ENCODE measurements at places on chromosomes 12 and 14.

GRCh38 chr12:31989571-31990362, 30.6 kb downstream of the RESF1 start:
- DNase-seq, result no peak

- no peak for DNase-seq
Measured at GRCh38 chr14:61746881-61747280, 15.3 kb upstream of the SNAPC1 start.

DNA sequence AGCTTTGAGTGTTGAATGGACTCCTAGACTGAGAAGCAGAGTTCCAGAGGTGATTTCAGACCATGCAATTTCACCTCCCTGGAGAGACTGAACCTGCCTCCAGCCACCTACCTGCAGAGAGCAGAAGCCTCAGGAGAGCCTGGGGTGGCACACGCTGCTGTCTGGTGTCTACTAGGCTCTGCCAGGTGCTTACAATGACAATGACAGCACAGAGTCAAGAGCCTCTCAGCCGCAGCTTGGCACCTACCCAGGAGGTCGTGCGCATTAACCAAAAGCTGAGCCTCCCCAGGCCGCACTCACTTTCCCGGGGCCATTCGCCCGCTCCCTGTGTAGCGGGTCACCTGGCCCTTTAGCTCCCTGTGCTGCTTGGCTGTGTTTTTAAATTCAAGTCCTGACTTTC, 63.2 kb downstream of the TESC start:
- DNase-seq, result no peak

DNA sequence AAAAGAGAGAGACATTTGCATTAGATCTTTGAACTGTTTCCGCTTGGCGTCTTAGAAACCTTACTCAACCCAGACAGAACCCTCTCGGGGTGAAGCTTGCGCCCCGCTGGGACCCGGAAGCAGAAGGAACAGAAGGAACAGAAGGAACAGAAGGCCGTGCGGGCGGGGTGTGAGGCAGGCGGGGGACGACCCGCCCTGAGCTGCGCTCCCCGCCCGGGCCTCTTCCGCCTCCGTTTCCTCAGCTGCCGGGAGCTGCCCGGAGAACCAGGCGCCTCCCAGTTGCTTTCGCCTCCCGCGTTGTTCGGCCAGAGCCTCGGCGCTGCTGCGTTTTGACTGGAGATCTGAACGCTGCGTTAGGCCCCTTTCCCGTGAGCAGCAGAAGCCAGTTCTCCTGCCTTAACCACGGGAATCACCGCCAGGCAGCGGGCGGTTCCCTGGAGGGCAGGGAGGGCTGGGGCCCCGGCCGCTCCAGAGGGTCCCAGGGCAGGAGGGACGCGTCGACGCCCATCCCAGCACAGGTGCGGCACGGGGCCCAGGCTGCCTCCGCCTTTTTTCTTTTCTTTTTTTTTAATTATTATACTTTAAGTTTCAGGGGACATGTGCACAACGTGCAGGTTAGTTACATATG, 19.3 kb upstream of the MMP17 start:
- DNase-seq, result no peak

DNA sequence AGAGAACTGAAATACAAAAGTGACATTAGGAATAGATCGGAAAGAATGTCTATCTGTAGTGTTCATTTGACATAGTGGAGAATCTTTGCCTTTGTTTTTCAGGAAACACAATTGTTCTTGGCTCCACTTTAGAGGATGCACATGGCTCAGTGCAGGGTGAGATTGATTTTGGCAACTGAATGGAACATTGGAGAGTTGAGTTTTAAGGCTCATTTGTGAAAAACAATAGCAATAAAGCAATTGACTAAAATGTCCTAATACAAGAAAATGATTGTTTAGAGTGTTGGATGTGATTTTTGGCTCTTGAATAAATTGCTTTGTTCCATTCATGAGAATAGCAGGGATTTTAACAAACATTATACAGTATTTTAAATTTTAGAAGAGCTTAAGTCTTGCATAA, 116.4 kb downstream of the SLC38A1 start:
- DNase-seq, result no peak

- DNase-seq, result no peak
Measured at GRCh38 chr14:31291210-31291609, 83.6 kb upstream of the HECTD1 start.

DNA sequence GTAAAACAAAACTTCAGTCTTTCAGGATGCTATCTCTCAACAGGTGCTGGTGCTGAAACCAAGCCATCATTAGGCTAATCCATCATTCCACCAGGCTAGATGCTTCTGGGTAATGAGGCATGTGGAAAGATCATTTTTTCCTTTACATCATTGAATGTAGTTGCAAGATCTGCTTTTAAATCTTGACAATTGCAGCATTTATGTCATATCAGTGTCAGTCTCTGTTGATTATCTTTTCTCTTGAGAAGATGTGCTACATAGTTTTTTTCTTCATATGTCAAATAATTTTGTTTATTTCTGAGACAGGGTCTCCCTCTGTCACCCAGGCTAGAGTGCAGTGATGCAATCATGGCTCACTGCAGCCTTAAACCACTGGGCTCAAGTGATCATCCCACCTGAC, 16.2 kb upstream of the EXD2 start:
- DNase-seq, result no peak

- DNase-seq, result no peak
Measured at GRCh38 chr12:49109641-49110463, 795 bp downstream of the LMBR1L start.

DNA sequence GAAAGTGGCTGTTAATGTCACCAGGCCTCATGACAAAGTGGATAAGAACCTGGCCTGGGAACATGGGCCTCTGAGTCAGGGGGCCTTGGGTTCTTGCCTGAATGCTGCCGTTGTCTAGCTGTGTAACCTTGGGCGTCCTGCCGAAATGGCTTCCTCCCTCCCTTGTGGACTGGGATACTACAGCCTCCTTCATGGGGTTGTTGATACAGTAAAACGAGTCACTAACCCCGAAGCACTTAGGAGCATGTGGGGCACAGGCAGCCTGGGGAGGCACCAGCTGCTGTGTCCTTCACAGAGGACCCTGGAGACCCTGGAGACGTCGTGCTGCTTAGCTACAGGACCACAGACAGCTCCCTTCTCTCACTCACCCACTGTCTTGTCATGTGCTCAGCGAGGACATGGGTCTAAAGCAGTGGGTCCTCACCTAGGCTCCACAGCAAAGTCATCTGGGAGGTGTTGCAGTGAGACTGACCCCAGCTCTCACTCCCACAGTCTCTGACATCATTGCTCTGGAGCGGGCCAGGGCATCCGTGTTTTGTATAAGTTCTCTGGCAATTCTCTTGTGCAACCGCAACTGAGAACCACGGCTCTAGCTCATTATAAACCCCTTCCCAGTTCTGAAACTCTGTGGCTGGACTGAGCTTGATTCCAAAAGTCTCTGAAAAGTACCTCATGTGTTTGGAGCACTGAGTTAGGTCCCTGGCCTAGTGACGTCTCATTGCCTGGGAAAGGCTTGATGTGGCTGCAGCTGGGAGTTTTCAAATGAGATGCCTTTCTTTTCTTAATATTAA, 42.1 kb downstream of the SERPINA3 start:
- DNase-seq, result no peak

GRCh38 chr12:92156704-92157395, 11.2 kb upstream of the BTG1 start:
- no peak for DNase-seq

DNA sequence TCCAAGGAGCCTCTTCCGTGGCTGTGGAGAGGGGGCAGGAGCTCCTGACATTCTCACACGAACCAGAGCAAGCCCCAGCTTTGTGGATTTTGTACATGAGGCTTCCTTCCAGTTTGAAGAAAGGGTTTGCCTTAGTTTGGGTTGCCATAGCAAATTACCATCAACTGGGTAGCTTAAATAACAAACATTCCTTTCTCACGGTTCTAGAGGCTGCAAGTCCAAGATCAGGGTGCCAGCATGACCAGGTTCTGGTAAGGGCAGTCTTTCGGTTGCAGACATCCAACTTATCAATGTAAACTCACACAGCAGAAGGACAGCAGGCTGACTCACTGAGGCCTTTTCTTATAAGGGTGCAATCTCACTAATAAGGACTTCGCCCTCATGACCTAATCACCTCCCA, 25.9 kb upstream of the STAB2 start:
- DNase-seq, result no peak

GRCh38 chr12:6951551-6952120, 480 bp downstream of the PTPN6 start:
- no peak for DNase-seq

GRCh38 chr12:7981446-7981845, 45.5 kb upstream of the SLC2A3 start:
- no peak for DNase-seq

- DNase-seq, result no peak
Measured at GRCh38 chr12:28909291-28909690, 239.8 kb upstream of the FAR2 start.

DNA sequence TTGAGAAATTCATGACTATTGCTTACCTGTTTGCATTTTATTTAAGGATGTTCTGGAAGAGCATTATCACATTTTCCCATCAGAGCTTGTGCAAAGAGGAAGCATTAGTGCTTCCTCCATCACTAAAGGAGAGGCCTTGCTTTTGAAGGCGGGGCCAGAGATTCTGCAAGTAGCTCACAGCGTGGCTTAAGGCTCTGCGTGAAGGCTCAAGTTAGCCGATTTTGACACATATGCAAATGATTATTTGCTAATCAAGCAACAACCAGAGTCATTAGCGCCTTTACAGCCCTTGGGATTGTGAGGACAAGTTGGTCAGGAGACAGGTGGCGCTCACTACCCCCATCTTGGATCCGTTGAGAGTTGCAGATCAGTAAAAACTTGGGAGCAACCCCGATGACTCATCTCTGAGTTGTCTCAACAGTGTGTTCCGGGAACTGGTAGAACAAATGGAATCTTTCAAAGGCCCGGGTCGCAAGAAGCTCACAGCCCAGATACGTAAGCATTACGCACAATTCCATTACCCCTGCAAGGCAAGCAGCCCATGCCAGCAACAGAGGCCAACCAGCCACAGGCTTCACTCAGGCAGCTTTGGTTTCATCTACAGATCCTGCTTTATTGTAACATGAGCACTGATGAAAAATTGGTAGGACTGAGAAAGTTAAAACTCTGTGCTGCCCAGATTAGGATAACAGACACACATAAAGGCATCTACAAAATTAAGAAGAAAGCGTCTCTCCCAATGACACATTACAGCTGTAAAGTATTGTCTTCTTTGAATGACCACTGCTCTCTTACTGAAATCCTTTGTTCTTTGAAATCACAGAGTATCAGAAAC, 34.9 kb upstream of the SPTSSA start:
- DNase-seq, result no peak

DNA sequence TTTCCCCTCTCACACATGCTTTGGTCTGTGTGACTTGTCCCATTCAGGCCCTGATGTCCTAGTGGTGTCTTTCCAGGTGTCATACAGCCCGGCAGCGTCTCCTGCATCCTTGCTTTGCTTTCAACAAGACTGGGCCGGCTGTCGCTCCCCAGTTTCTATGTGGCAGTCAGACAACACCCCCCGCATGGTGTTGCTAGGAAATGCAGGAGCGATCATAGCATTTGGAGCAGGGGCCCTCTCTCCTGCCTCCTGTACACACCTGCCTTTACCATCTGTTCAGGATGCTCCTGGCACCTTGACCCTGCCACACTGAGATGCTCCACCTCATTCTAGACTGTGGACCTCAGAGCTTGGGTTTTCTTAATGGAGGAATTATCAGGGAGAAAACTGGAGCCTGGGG, 29.5 kb downstream of the CACNA1C start:
- no peak for DNase-seq

- no peak for DNase-seq
Measured at GRCh38 chr12:114238808-114239207, 167.1 kb downstream of the TBX5 start.

- no peak for DNase-seq
Measured at GRCh38 chr14:52485350-52485960, 66.8 kb downstream of the TXNDC16 start.

- DNase-seq, result no peak
Measured at GRCh38 chr12:113007166-113007565, 28.8 kb downstream of the OAS2 start.

GRCh38 chr14:58315606-58316005, 17.3 kb downstream of the ARID4A start:
- DNase-seq, result no peak

DNA sequence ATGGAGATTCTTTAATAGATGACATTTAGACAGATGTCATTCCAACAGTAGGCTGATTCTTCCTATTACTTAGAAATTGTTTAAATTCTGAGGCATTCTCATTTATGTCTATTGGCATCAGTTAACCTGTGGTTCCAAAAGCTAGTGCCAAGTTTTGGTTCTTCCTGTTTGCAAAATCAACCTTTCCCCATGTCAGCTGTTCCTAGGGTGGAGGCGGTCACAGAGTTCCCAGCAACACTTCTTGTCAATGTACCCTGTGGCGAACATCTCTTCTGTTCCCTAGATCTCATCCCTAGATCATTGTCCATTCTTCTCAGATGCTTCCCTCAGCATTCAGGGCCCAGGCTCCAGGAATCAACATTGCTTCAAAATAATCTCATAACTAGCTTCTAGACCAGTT, 140.9 kb downstream of the PHLDA1 start:
- DNase-seq, result no peak

GRCh38 chr14:60212503-60213371, 36.3 kb upstream of the PPM1A start:
- DNase-seq, result no peak

- DNase-seq, result no peak
Measured at GRCh38 chr12:105978276-105978675, 160.5 kb downstream of the NUAK1 start.

DNA sequence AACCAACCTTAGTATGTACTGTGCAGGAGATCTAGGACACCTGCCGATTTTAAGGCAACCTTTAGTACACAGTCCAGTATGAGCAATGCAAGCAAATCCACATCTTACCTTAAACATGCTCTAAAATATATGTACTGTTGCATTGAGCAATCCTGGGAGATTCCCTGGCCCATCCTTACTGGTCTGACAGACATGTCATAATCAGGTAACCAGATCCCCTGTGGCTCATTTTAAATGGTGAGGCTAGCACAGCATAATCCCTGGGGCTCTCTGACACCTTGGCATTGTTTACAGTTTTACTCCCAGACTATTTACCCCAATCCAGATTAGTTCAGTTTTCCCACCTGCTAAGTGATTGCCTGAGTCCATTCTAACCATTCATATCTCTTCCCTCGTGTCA, 15.1 kb downstream of the BMAL2 start:
- DNase-seq, result no peak

- no peak for DNase-seq
Measured at GRCh38 chr12:115078334-115078733, 394.4 kb upstream of the TBX3 start.

DNA sequence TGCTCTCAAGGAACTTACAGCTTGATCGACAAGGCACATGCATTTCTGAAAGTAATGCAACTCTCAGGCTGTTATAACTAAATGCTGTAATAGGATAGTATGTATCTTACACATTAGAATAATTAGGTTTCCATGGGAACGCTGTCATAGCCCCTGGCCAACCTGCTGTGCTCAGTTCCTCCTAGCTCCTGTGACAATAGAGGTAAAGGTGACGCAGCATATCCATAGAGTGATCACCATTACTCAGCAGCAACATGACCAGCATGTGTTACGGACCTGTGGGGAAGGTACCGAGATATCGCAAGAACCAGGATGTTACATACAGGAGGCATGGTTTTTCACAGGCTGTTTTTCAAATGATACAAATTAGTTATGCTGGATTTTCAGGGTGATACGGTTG, 150.7 kb downstream of the CAND1 start:
- no peak for DNase-seq
